ENCODE measurements at places on chromosomes 11 and 22. TPM values are rescaled to one million over a fixed set of nuclear protein-coding genes. Genes with fewer than 3 reads are reported as not detected.

- no peak overlapping the region for H3K4me3 ChIP-seq
- DNase-seq: no peak
- H3K4me1 ChIP-seq: peaks cover under 1% of the 10 kb centered on the region
- H3K36me3 ChIP-seq: no peaks in the 10 kb centered on the region
- no peak overlapping the region for H3K27ac ChIP-seq
Observed at GRCh38 chr11:69425895-69426544, 55.4 kb upstream of the LINC01488 start.

GRCh38 chr11:60375316-60375715 lies 3.0 kb upstream of the MS4A7 start:
- H3K27ac ChIP-seq: no peak overlapping the region
- no peaks in the 10 kb centered on the region for H3K36me3 ChIP-seq
- no peaks in the 10 kb centered on the region for H3K4me1 ChIP-seq
- H3K27me3 ChIP-seq: no peaks in the 10 kb centered on the region

GRCh38 chr22:24039046-24039445 lies 27.9 kb downstream of the CABIN1 start:
- peaks cover 78% of the 10 kb centered on the region for H3K36me3 ChIP-seq
- H3K27ac ChIP-seq: no peak overlapping the region
- H3K27me3 ChIP-seq: no peaks in the 10 kb centered on the region
- H3K4me1 ChIP-seq: no peaks in the 10 kb centered on the region

GRCh38 chr11:114463999-114464398 lies 24.7 kb downstream of the REXO2 start:
- no peaks in the 10 kb centered on the region for H3K36me3 ChIP-seq
- no peak overlapping the region for H3K4me3 ChIP-seq
- H3K27me3 ChIP-seq: no peaks in the 10 kb centered on the region

DNA sequence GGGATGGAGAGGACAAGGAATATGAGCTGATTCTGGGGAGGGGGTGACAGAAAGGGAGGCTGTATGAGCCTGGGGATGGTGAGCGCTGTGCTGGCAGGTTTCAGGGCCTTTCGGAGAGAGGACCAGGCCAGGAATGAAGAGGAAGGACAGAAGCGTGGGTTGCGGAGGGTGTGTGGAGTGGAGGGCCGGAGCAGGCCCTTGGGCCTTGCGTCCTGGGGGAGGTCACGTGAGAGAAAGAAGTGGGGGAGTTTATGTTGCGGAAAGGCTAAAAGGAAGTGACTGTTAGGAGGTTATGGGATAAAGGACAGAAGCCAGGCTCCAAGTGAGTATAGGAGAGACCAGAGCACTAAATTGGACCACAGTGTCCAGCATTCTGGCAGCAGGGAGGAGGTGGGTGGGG lies 17.5 kb downstream of the BCR start:
- H3K36me3 ChIP-seq: peaks cover under 1% of the 10 kb centered on the region
- no peak overlapping the region for H3K4me3 ChIP-seq
- DNase-seq: no peak
- peaks cover 23% of the 10 kb centered on the region for H3K4me1 ChIP-seq

DNA sequence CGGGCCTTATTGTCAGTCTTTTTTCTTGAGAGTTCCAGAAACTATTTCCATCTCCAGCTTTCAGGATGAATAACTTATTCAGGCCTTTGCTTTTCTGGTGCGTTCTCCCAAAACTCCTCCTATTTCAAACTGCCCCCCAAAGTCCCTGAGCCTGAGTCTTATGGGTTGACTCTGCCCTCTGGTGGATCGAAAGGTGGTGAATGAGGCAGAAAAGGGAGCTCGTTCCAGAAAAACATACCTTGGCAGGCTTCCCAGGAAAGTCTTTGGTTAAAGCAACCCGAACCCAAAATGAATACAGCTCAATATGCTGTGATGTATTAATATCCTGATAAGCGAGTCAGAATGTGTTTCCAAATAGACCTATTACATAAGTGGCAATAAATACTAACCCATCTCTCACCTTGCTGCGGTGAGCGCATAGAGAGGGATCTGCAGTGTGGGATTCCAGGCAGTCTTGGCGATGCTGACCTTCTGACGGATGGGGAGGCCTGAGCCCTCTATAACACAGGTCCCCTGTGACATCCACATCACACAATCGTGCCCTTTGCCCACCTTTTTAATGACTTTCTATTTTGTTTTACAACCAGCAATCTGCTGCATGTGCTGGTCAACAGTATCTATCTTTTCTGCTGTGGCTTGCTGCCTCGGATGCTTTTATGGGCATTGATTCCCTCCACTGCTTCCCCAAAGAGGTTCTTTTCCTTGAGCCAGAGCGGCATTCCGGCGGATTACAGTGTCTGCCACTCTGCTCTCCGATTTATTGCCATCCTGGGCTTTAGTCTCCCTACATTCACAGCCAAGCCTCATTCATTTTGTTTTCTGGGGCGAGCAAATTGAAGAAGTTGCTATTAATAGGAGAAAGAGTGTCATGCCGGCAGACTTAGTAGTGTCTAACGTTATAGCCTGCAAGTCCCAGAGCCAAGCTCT lies 756.8 kb downstream of the NTM start:
- no peaks in the 10 kb centered on the region for H3K36me3 ChIP-seq
- DNase-seq: no peak
- H3K4me1 ChIP-seq: peaks cover 18% of the 10 kb centered on the region
- H3K27me3 ChIP-seq: no peaks in the 10 kb centered on the region
- H3K4me3 ChIP-seq: peak overlapping the region; percentile 41

The ZBTB44 gene
- total RNA-seq: 86.4 TPM
